ENCODE measurements at places on chromosomes 11 and 22.
A peak's percentile ranks its signal among the peaks of the same experiment; 100 is the strongest.

GRCh38 chr11:57546869-57547475 lies 9.6 kb downstream of the SMTNL1 start:
- peak; percentile 36 for ATAC-seq

GRCh38 chr11:94803491-94803890 lies 35.3 kb downstream of the AMOTL1 start:
- ATAC-seq: no peak

DNA sequence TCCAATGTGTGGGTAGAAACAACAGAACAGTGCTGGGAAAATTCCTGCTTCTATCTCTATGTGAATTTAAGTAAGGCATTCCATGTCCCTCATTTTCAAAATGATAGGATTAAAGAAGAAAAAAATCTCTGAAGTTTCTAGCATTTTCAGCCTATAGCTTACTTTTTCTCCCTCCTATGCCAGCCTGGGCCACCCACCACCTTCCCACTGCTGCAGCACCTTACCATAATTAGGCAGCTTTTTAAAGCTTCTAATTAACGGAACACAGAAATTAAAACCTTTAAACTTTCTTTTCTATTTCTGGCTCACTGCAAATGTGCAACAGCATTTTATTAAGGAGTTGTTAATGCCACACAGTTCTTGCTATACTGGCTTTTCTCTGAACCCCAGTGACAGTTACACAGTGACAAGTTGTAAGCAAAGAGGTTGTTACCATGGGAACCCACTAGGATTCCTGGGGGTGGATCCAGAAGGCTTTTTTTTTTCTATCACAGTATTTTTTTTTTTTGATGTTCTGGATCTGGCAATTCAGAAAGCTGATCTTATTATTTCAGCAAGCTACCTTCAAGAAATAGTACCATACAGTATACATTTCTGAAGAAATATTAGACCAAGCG lies 20.2 kb downstream of the CELF1 start:
- ATAC-seq: no peak

- ATAC-seq: no peak
Observed at GRCh38 chr11:116602637-116602942, 170.2 kb downstream of the BUD13 start.

DNA sequence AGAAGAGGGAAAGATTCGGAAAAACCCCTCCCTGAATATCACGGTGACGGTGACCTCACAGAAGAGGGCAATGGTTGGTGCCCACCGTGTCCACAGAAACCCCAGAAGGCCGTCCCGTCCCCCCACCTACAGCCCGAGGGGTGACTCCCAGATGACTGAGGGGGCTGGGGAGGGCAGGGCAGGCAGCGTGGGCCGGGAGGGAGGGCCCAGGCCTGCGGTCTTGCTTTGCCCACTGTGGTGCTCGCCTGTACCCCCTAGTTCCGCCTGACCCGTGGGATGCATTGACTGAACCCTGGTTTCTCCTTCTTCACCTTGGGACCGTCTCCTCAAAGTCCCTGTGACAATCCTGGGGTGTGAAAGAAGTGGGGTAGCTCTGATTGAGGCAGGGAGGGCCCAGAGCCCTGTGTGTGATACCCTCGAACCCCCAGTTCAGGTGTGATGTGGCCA lies 526.7 kb downstream of the BRD1 start:
- no peak for ATAC-seq

- ATAC-seq: no peak
Observed at GRCh38 chr11:110089617-110090282, 3.4 kb upstream of the ZC3H12C start.

DNA sequence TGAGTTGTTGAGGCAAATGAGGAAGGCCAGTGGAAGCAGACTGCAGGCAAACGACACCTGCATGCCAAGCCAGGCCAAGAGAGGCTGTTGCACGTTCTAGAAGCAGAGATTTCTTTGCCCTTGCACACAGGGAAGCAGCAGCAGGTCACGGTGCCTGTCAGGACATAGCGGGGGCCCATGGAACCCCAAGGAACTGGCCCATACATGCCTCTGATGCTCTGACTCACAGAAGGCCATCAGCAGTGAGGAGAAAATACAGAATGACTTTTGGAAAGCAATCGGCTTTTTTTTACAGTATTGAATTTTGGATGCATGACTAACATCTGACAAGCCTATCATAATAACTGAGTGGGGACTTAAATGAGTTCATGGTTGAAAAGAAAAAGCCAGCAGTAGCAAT lies 123.9 kb downstream of the MPPED1 start:
- no peak for ATAC-seq

- no peak for ATAC-seq
Observed at GRCh38 chr11:125454047-125454446, 42.0 kb downstream of the FEZ1 start.

All from activated CD4-positive, CD25-positive, alpha-beta regulatory T cell treated with anti-CD3 and anti-CD28 coated beads, Interleukin-2, amount 50 U/mL, for 24 hours (primary cell).